Fibroblast of skin of right quadriceps (primary cell): ENCODE measurements at places on chromosomes 6 and 20.
A peak's percentile ranks its signal among the peaks of the same experiment; 100 is the strongest.

DNA sequence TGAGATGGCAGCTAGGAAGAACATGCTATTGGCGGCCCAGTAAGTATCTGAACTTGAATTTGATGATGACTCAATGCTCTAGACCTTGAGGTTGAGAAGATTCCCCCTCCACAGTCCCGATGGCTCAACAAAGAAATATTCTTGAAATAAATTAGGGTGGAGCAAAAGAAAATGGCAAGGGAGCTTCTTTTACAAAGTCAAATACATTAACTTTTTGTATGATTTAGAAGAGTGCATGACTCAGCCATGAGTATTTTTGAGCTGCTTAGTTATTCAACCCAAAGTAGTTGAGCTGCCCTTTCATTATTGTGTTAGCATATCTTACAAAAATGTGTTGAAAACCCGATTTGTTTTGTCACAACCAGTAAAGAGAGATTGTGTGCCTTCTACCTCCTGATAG, 7.6 kb downstream of the TFAP2C start:
- peak; percentile 94 for DNase-seq

DNA sequence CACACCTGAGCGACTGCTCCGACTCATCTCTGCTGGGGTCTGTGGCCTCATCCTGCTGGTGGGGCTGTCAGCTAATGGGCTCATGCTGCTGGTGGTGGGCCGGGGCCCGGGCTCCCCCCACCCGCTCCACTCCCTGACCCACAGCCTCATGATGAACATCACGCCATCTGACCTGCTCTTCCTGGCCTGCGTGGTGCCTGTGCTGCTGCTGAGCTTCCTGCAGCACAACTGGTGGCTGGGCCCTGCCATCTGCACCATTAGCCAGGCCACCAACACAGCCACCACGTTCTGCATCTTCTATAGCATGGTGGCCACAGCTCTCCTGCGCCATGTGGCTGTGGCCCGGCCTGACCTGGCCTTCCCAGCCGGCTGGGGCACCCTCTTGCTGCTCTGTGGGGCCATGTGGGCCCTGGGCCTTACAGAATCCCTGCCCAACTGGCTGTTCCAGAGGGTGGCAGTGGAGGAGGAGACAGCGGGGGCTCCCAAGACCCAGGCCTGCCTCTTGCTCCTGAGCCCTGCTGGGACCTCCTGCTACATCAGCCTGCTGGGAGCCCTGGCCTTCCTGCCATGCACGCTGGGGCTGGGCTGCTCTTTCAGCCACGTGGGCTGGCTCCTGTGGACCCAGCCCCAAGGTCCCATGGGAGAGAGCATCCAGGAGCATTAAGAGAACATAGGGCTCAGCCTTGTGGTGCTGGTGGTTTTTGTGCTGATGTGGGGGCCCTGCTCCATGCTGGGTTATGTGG, 39.6 kb downstream of the RAB44 start:
- DNase-seq: no peak

- DNase-seq: peak; percentile 72
These were observed 27.7 kb downstream of the DSE start for GRCh38 chr6:116398316-116399010.

- no peak for DNase-seq
These were observed 117.4 kb upstream of the FRMD1 start for GRCh38 chr6:168196385-168196860.

DNA sequence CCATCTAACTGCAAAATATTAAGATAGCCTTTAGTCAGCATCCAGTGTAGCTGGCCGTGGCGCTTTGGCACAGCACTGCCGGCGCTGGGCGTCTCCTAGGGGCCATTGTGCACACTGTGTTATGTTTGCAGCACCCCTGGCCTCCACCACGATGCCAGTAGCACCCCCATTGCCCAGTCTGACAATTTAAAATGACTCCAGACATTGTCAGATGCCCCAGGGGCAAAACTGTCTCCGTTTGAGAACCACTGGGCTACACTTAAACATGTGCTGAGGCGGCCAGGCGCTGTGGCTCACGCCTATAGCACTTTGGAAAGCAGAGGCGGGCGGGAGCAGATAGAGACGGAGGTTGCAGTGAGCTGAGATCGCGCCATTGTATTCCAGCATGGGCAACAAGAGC, 6.0 kb upstream of the MTG2 start:
- no peak for DNase-seq

DNA sequence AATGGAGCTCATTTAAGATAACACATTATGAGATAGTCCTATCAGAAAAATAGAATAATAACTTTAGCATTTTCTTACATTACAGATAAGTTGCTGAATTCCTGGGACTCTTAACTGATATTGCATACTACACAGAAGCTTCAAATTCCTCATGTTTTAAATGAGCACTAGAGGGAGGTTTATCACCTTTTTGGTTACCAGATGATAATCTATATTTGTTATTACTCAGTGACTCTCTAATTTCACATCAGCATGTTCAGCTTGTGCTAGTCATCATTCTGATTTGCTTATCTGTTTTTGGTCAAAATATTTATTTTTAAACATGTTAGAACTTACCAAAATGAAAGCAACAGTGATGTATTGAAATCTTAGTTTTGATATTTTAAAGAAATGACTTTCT, 20.5 kb upstream of the GJA10 start:
- DNase-seq: no peak

DNA sequence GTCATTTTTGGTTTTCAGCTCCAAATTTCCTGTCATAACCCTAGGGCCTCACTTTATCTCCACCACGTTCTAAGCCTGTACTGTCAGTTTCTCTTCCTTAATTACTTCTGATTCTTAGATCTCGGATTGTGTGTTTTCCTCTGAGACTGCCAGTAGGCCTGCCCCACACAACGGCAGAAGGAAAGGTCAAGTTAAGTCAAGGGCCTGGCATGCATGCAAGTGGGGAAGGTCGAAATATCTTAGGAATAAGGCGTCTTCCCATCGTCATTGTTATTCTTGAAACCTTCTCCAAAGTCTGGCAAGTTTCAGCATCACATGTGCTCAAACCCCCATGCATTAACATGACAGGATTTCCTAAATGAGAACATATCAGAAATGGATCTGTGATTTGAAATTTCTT, 203.5 kb upstream of the TSHZ2 start:
- DNase-seq: no peak
